Psoas muscle (tissue), 8 donors: ENCODE measurements at places on chromosomes 12 and 14. TPM values are rescaled to one million over a fixed set of nuclear protein-coding genes. Genes with fewer than 3 reads are reported as not detected.
A peak's percentile ranks its signal among the peaks of the same experiment; 100 is the strongest.

GRCh38 chr12:16984484-16984883 lies 378.5 kb upstream of the LMO3 start:
- no peak for DNase-seq

DNA sequence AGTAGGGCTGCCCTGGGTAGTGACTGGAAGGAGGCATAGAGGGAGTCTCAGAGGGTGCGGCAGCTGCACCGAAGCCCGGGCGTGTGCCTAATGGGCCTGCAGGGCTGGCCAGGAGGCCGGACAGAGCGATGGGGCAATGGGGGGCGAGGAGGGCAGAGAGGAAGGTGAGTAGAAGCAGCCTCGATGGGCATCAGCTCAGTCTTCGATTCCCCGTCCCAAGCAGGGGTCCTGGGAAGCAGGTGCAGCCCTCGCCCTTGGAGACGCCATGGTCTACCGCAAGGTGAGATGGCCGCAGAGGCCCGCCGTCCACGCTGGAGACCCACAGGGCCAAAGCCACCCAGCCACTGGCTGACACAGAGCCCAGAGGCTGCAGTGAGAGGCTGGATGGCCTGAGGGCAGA lies 70.8 kb downstream of the GALNT9 start:
- no peak for DNase-seq

DNA sequence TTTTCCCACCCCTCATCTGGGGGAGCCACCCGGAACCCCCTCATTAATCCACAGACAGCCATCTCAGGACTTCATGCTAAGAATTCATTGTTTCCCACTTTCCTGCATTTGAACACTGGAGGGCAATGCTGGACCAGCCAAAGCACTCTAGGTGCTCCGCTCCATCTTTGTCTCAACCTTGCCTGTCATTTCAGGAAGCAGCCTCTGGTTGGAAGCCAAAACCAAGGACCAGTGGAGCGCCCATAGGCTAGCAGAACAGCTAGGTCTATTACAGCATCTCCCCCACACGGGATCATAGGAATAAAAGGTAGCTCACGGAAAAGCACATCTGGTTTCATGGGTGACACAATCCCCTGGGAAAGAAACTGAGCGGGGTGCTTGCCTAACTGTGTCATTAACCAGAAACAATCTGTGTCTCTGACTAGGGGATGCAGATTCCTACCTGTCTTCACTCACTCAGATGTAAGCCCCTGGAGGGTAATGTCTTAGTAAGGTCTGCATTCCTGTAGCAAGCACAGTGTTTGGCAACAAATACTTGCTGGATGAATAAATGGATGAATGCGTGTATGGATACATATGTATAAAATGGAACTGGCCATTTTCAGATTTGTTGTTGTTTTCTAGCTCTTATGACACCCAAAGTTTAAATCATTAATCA lies 197.0 kb downstream of the DAD1 start:
- no peak for DNase-seq

- DNase-seq, result peak; percentile 64
Observed at GRCh38 chr12:52199294-52199919, 7.6 kb upstream of the KRT80 start.

- no peak for DNase-seq
Observed at GRCh38 chr12:90995010-90995409, 9.8 kb downstream of the EPYC start.

DNA sequence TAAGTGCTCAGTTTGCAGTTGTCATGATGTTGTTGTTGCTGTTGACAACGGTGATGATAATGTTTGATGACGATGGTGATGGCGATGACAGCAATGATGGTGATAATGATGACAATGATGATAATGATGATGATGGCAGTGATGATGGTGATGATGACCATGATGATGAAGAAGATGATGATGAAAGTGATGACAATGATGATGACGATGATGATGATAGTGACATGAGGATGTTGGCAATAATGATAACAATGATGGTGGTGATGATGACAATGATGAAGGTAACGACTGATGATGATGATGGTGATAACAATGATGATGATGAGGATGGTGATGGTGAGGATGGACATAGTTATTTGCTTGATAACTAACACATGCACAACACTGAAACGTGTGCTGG lies 778.5 kb downstream of the VRK1 start:
- DNase-seq, result no peak

DNA sequence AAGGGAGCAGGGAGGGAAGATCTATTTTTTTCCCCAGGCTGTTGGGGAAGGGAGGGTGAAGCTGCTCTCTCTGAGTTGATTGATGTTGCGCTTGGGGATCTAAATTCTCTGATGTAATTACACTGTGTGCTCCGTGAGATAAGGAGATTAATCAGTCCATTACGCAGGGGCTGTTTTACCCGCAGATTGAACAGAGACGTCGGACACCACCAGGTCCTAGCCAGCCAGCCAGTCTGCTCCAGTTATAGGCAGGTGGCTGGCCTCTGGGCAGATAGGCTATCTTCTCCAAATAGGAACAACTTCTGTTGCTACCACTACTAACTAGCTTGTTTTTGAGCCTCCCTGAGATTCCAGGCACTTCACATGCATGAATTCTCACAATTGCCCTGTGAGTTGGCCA lies 91.1 kb downstream of the SRRM4 start:
- DNase-seq, result no peak

DNA sequence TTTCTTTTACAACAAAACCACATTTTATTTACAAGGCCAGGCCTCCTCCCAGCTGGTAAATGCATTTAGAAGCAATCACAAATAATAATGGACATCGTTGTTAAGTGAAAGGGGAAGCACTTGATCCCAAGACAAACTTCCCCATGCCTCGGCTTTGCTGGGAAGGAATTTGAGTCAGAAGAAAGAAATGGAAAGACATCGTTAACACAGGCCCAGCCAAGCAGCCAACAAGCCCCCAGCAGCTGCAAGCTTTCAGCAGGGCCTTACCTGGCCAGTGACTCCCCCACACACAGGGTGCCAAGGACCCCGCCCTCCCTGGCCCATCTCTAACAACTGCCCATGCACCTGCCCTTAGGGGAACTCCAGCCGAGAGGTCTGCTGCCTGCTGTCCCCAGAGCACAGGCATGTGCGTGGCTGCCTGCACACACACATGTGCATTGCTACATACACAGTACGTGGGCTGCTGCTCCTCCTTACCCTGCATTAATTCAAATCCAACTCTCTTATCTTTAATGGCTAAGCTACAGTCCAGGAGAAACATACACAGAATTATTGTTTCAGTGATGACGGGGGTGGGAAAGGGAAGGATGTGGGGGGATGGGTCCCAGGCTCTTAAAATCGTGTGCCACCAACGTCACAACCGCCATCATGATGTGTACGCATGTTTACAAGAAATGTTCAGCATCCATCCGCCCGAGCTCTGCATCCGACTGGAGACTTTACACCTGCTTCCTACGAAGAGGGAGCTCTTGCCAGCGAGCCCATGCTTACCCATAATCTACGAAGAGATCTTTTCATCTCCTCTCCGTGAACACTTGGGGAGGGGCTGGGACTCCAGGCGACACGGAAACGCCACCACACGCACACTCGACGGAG lies 9.8 kb downstream of the BCL11B start:
- DNase-seq, result no peak

DNA sequence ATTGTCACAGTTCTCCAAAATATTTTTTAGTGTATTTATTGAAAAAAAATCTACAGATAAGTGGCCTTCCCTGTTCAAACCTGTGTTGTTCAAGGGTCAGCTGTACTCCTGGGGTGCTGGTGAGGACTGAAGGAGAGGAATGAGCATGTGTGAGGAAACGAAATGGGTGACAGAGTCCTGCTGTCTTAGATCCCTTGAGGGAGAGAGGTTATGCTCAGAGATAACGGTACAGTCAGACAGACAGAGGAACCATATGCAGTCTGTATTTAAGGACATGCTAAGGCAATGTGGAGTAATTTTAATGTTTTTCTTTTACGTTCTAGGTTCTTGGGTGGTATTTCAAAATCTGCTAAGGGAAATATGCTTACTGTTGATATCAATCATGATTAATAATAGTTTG lies 352.9 kb upstream of the RGS6 start:
- DNase-seq, result no peak

GRCh38 chr12:54459355-54459754 lies 14.0 kb downstream of the GTSF1 start:
- no peak for DNase-seq

- DNase-seq, result no peak
Observed at GRCh38 chr12:26027401-26027800, 68.9 kb downstream of the RASSF8 start.

DNA sequence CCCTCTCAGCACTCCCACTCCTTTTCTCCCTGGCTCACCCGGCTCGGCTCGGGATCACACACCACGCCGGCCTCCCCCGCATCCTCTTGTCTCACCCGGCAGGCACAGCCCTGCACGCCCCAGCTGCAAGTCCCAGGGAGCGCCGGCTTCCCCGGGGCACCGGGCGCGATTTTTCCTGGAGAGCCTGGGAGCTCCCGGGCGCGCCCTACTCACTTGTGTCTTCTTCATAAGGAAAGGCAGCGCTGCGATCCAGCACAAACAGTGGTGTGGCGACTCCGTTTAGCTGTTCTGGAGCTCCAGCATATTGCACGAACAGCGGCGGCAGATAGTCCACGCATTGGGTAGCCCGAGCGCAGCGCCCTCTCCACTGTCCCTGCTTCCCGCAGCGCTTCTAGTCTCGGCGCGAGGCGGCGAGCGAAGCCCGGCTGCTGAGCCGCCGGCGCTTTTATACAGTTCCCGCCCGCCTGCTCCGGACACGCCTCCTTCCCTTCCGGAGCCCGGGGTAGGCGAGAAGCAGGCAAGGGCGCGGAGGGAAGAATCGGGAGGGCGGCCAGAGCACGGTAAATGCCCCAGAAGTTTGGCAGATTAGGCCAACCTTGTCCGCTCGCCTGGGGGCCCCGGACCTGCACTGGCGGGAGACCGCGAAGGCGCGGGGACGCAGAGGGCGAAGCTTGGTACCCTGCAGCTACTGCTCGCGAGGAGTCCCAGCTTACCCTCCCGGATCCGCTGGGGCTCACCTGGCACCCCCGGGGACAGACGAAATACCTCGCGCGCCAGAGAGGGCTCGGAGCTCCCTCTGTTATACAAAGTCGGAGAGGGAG lies at the start of gene KITLG:
Gene KITLG, minus strand, starts transcription at position 421 of the 821 bp plus-strand sequence. Its CDS starts 193 bp downstream, at position 228.
- peak; percentile 88 for DNase-seq

DNA sequence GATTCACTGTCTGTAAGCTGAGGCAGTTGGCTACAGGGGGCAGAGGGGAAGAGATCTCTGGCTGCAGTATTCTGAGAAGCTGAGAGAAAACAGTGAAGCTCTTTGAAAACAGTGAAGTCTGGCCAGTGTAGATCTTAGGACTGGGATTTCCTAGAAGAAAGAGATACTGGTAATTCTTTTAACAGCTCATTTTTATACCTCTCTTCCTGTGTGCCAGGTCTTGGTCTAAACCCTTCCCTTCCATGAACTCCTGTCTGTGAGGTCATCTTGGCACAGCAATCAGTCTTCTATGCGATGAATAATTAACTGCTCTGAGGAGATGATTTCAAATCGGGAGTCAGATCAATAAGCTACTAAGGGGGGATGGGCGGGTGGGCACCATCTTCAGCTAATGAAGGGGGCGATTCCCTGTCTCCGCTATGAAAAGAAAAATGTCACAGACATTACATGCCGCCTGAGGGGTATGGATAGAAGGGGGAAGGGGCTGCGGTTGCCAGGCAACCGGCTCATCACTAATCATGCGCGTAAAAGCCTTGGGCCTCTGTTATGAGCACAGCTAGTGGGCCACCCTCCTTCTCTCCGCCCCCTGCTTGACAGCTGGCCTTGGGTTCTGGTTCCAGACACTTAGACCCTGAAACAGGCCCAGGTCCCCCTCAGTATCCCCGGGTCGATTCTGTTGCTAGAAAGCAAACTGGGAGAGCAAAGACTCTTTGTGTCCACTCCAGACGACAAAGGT lies 75.3 kb upstream of the CEP83 start:
- DNase-seq, result no peak

GRCh38 chr14:56161658-56162057 lies 43.4 kb downstream of the PELI2 start:
- no peak for DNase-seq

GRCh38 chr12:130041983-130042812 lies 120.1 kb upstream of the FZD10 start:
- DNase-seq, result peak; percentile 68

- DNase-seq, result no peak
Observed at GRCh38 chr12:20189767-20190166, 178.6 kb upstream of the PDE3A start.

- no peak for DNase-seq
Observed at GRCh38 chr12:24482044-24482443, 466.9 kb downstream of the BCAT1 start.

DNA sequence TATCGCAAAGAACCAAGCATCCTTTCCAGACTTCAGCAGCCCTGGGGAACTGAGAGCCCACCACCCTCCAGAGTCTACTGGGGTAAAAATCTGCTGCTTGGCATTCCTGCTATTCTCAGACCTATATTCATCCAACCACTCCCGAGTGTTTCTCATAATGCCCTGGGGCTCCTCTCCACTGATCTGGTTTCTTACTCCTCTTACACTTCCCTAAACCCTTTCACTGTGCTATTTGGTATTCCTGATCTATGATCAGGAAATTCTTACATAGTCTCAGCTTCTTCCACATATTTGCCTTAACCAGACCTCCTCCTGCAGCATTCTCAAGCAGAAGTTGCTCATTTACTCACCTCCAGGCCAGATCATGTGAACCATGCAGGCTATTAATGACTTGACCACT lies 82.4 kb downstream of the SYT10 start:
- DNase-seq, result no peak

DNA sequence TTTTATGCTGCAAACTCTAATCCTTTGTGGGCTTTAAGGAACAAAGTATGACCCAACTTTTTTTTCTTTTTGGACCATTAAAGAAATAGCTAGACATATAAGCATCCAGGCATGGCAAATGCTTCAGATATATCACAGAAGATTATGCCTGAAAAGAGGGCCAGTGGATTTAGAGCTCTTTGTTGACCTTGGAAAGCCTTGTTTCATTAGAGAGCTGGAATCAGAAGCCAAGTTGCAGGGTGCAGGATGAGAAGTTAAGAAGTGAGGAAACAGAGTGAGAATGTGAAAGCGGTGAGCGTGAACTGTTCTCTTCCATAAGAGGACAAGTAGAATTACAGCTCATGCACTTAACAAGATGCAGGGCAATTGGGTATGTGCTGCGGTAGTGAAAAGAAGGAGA lies 373.7 kb downstream of the SYT1 start:
- DNase-seq, result no peak

- DNase-seq, result peak; percentile 43
Observed at GRCh38 chr12:116559162-116559935, at the start of gene MAP1LC3B2. MAP1LC3B2 (plus strand) TSS chr12:116559381; CDS start chr12:116575943, 16,562 bp downstream.

- DNase-seq, result no peak
Observed at GRCh38 chr14:84483072-84483420, 1046.9 kb upstream of the FLRT2 start.

DNA sequence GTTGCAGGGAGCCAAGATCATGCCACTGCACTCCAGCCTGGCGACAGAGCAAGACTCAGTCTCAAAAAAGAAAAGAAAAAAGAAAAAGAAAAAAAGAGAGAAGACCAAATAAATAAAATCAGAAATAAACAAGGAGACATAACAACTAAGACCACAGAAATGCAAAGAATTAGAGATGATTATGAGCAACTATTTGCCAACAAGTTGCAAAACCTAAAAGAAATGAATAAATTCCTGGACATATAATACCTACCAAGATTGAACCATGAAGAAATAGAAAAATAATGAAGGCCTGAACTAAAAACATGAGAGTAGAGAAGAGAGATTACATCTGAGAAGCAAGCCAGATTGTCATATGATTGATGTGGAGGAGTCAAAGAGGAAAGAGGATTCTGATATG lies 17.6 kb upstream of the EPS8 start:
- DNase-seq, result no peak

OTUB2 gene
- 0.04 TPM for polyA plus RNA-seq

FAM90A1 gene
- not detected for polyA plus RNA-seq

TSPAN19 gene
- 0.04 TPM for polyA plus RNA-seq

KRT72 gene
- not detected for polyA plus RNA-seq

LRRC10 gene
- not detected for polyA plus RNA-seq
